Activated CD4-positive, alpha-beta T cell treated with anti-CD3 and anti-CD28 coated beads, Interleukin-10, Interleukin-2, amounts not matched to agents 100 ng/mL and 50 ng/mL, durations not matched to agents 16 hours and 8 hours (primary cell): ENCODE measurements at places on chromosomes 16 and 17.

DNA sequence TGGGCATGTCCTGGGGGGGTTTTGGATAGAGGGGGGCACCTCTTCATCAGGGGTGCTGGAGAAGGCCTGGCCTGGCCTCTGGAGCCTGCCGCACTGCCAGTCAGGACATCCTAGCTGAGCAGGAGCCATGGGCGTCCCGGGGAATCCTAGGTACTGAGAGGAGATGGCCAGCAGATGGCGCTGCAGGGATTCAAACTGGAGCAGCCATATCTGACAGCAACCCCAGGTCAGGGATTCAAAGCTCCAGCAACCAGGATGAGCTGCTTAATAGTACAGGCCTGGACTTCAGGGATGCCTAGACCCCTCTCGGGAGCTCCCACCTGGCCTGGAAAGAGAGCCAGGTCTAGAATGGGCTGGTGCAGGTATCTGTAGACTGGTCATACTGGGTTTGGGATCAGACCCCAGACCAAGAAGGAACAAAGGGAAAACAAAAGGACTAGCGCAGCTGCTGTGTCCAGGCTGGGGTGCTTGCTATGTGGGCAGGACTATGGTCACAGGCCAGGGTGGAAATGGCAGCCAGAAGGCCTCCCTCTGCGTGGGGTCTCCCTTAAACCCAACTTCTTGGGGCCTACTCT, 306.9 kb upstream of the RBFOX1 start:
- peak; percentile 40 for DNase-seq

DNA sequence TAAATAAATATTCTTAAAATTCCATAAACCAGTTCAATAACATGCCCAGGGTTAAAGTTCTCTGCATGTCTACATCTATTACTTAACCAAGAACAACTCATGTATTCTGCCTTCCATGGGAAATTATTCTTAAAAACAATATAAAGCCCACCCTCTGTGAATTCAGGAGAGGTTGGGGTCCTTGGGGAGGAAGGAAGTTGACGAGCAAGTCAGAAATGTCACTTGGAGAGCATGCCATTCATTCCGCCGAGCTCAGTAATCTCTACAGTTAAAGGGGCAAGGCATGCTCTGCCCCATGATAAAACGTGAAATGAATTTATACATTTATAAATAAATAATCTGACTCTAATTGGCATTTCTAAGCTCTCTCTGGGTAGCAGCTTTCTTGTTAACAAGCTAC, 405.1 kb downstream of the TOX3 start:
- no peak for DNase-seq

- DNase-seq = no peak
Observed at GRCh38 chr17:34122515-34122914, 132.6 kb upstream of the CCL2 start.

DNA sequence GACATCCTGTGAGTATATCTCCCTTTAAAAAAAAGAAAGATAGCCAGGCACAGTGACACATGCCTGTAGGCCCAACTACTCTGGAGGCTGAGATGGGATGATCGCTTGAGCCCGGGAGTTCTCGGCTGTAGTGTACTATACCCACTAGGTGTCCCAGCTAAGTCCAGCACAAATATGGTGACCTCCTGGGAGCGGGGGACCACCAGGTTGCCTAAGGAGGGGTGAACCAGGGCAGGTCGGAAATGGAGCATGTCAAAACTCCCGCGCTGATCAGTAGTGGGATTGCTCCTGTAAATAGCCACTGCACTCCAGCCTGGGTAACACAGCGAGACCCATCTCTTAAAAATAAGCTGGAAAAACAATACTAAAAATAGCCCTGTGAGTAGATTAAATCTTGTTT, 29.4 kb downstream of the GINS2 start:
- no peak for DNase-seq

DNA sequence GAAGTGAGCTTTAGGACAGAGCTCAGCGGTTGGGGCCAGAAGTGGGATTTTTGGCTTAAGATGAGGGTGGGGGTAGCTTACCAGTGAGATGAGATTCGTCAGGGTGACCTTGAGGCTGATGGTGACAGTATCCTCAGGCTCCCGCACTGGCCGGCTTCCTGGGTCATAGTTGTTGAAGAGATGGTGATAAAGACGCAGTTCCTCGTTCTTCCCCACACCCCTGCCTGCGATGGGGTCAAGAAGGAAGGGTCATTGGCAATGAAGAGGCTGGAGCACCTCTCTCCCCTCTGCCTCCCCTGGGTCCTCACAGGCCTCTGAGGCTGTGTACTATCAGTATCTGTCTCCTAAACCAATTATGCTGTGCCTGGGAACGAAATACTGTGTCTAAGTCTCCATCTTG, 358 bp downstream of the CHRNE start:
- no peak for DNase-seq

- no peak for DNase-seq
Observed at GRCh38 chr17:82590216-82590615, 58.0 kb downstream of the WDR45B start.
